ENCODE measurements at places on chromosomes 7 and 10.

GRCh38 chr7:120502132-120502531 is 229.2 kb downstream of the KCND2 start:
- DNase-seq, result no peak

DNA sequence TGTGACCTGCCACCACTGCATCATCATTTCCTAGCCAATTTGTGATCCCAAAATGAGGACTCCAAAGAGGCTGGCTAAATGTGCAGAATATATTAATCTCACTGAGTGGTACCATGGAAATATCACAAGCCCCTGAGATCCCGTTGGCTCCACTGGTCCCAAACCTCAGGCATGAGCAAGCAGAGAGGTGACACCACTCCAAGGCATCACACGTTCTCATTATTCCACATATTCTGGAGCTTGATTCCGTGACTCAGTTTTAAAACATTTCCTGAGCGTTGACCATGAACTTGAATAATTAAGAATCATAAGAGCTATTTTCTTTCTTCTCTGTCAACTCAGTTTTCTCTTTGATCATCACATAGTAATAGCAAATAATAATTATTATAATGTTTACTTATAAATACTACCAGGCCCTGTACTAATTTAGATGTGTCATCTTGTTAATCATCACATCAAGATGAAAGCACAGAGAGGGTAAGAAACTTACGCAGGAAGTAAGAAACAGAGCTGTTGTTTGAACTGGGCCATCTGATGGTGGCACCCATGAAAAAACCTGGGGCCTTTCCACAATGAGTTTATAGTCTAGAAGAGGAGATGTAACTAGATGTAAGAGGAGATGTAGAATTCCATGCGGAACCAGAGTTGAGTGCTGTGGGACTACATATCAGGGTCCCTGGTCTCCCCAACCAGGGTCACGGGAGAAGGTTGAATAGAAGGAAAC is 3.5 kb downstream of the APBB1IP start:
- DNase-seq, result peak; percentile 69

DNA sequence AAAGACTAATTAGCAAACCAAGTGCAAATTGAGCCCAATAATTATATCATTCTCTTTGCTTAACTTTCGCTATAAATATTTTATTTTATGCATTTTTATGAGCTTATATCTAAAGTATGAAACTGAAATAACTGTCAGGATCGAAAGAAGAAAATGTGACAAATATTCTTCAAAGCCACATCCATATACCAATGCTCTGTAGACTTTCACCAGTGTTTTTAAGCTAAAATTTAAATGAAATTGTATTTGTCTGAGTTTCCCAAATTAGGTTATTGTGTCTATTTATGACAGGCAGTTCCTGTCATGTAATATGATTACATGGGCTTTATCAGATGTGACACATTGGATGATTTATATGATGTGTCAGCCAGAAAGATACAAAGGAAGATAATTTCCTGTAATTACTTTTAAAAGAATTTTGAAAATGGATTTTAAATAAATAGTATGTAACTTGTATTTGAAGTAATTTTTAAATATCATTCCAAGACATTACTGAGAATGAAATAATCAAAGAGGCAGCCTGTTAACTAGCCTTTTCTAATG is 317.9 kb upstream of the KLF6 start:
- no peak for DNase-seq

DNA sequence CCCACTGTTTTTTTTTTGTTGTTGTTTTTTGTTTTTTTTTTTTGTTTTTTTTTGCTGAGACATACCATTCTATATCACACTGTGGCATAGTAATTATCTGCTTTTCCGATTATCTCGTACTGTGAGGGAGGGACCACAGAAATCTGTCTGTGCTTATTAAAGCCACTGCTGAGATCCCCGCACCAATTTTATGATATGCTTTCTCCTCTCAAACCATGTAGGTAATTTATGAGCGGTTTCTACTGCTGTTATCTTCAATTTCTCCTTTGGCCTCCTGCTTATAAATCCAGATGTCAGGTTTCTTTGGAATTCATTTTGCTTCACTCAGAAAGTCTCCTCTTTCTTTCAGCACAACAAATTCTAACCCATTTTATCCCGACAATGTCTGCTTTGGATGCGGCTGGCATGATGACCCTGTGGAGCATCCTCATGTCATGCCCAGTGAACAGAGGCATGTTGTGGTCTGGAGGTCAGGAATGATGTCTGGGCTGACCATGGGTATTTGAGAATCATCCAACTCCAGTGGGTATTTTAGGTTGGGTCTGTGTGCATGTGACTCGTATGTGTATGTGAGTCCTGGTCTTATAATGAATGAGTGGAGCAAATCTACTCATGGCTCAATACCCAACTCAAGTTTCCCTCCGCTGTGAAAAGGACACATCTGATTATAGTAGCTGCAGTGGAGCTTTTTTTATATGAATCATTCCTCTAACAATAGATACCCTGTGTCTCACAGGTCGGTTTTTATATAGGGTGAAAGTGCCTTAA is 213.4 kb downstream of the GALNT17 start:
- no peak for DNase-seq

- no peak for DNase-seq
Observed at GRCh38 chr7:64869912-64870562, 33.0 kb upstream of the ZNF273 start.

DNA sequence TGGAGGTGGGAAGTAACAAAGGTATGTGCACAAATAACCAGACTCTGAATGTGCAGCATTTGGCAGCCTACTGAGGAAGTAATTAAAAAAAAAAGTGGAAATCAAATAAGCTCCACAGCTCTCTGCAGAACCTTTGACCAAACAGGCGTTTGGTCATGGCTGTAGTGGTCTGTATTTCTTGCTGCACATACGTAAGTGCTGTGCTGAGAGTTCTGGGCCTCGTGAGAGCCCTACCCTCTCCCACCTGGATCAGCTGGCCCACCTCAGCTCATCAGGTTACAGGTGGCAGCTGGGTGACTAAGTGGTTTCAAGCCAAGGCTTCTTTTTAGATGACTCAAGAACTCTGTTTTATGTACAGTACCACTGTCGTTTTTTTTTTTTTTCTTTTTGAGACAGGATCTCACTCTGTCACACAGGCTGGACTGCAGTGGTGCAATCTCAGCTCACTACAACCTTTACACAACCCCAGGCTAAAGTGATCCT is 178.2 kb upstream of the KLF6 start:
- DNase-seq, result no peak

GRCh38 chr10:126910798-126911197 is 5.6 kb downstream of the DOCK1 start:
- DNase-seq, result no peak

GRCh38 chr10:100728928-100729861 is 16.2 kb upstream of the PAX2 start:
- peak; percentile 19 for DNase-seq

- no peak for DNase-seq
Observed at GRCh38 chr10:8065651-8066050, 11.2 kb downstream of the GATA3 start.

DNA sequence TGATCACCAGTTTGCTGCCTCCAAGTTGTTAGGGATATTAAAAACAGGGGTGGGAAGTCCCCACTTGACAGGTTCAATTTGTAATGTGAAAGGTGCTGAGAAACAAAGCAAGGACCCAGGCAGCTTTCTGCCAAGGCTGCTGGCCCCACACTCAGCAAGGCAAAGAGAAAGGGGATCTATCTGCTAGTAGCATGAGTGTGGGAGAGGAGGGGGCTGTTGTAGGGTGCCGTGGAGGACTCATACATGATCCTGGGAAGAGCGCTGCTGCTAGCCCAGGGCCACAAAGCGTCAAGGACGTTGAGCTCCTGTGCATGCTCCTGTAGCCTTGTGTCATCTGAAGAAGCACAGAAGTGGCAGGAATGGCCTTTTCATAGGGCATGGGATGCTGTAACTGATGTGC is 96.5 kb upstream of the INSYN2A start:
- no peak for DNase-seq

GRCh38 chr10:7410301-7410861 is 453 bp downstream of the SFMBT2 start:
- DNase-seq, result peak; percentile 12

DNA sequence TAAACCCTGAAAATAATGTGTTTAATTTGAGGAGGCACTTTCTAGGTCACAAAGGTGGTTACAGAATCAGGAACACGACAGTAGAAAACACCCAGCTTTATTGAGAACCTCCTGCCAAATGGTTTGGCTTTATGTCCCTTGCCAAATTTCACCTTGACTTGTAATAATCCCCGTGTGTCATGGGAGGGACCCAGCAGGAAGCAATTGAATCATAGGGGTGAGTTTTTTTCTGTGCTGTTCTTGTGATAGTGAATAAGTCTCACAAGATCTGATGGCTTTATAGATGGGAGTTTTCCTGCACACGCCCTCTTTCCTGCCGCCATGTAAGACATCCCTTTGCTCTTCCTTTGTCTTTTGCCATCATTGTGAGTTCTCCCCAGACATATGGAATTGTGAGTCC is 193.8 kb upstream of the KLF6 start:
- peak; percentile 31 for DNase-seq

- DNase-seq, result peak; percentile 37
Observed at GRCh38 chr10:104333728-104334373, 4.4 kb downstream of the ITPRIP start.

- peak; percentile 60 for DNase-seq
Observed at GRCh38 chr10:93680412-93681047, 21.9 kb downstream of the FRA10AC1 start.

GRCh38 chr7:4682621-4683042 is 537 bp downstream of the FOXK1 start:
- DNase-seq, result no peak

GRCh38 chr10:47383261-47384147 is 589 bp downstream of the ZNF488 start:
- DNase-seq, result no peak

- DNase-seq, result peak; percentile 6
Observed at GRCh38 chr7:89332026-89332425, 536.5 kb upstream of the TEX47 start.

DNA sequence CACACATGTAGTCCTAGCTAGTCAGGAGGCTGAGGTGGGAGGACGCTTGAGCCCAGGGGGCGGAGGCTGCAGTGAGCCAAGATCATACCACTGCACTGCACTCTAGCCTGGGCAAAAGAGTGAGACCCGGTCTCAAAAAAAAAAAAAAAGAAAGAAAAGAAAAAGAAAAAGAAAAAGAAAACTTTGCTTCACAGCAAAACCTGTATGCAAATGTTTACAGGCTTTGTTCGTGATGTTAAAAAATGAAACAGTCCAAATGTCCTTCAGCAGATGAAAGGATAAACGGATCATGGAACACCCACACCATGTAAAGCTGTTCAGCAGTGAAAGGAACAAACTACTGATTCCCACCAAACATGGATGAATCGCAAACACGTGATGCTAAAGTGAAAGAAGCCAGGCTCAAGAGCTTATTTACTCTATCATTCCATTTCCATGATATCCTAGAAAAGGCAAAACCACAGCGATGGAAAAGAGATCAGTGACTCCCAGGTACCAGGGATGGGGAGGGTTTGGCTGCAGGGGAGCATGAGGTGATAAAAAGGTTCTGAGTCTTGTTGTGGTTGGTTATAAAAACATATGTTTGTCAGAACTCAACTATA is 15.1 kb downstream of the LRRC20 start:
- DNase-seq, result peak; percentile 84

GRCh38 chr7:146698995-146699610 is 582.5 kb downstream of the CNTNAP2 start:
- no peak for DNase-seq

- peak; percentile 70 for DNase-seq
Observed at GRCh38 chr7:45709168-45710042, 135.2 kb downstream of the ADCY1 start.

DNA sequence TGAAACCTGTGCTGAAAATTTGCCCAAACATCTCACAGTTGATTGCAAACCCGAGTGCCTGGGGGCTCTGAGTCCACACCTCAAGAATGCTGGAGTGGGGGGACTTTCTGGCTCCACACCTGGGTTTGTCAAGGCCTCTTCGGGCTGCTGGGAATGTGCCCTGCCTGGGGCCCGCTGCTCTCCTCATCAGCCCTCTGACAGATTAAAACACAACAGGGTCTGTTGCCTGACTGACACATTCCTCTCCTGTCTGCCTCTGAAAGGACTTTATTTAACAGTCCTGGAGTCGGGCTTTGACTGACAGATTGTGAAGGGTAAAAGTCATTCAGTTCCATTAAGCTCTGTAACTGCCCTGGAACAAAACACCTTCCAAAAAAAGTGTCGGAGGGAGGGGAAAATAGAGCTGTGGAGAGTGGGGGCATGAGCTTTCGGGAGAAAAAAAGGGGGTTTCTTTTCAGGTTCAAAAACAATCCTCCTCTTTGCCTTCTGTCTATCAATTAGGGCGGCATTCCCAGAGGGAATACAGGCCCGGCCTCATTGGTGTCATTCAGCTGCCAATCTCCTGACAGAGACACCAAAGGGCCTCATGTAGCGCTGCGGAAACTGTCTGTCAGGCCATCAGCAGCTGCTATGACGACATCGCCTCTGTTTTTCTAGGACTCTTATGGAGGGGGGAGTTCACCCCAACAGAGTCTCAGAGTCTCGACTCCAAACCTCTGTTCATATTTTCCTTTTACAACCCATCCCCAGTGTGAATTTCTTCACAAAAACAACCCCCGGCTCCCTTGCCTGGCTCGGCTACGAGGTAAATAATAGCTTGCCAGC is 398.8 kb upstream of the NFE2L3 start:
- no peak for DNase-seq

DNA sequence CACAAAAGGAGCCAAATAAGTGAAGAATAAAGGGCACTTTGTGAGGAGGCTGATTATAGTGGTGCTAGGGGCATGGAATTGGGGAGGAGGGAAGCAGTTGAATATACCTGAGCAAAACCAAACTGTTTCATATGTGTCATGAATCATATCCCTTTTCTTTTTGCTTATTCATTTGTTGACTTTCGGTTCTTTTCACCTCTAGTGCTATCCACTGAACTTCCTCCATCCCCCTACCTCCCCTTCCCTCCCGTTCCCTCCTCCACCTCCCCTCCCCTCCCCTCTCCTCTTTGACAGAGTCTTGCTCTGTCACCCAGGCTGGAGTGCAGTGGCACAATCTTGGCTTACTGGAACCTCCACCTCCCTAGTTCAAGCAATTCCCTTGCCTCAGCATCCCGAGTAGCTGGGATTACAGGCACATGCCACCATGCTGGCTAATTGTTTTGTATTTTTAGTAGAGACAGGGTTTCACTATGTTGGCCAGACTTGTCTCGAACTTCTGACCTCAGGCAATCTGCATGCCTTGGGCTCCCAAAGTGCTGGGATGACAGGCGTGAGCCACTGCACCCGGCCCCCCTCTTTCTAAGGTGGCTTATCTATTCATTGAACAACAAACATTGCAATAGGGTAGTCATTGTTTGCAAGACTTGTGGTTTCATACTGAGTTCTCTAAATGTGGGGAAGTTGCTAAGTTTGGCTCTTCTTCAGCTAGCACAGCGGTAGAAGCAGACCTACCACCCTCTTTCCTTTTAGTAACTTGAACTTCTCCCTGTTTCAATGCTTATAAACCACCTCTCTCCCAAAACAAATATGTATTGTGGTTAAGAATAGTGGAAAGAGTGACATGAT is 150.4 kb upstream of the PRPS1L1 start:
- DNase-seq, result no peak

- DNase-seq, result no peak
Observed at GRCh38 chr7:5638994-5639393, 142.5 kb downstream of the RNF216 start.

- no peak for DNase-seq
Observed at GRCh38 chr10:34454590-34455261, 360.4 kb downstream of the PARD3 start.

- DNase-seq, result peak; percentile 70
Observed at GRCh38 chr7:2626498-2627117, 5.2 kb upstream of the TTYH3 start.
